ENCODE measurements at places on chromosomes 3 and 15.
A peak's percentile ranks its signal among the peaks of the same experiment; 100 is the strongest.

DNA sequence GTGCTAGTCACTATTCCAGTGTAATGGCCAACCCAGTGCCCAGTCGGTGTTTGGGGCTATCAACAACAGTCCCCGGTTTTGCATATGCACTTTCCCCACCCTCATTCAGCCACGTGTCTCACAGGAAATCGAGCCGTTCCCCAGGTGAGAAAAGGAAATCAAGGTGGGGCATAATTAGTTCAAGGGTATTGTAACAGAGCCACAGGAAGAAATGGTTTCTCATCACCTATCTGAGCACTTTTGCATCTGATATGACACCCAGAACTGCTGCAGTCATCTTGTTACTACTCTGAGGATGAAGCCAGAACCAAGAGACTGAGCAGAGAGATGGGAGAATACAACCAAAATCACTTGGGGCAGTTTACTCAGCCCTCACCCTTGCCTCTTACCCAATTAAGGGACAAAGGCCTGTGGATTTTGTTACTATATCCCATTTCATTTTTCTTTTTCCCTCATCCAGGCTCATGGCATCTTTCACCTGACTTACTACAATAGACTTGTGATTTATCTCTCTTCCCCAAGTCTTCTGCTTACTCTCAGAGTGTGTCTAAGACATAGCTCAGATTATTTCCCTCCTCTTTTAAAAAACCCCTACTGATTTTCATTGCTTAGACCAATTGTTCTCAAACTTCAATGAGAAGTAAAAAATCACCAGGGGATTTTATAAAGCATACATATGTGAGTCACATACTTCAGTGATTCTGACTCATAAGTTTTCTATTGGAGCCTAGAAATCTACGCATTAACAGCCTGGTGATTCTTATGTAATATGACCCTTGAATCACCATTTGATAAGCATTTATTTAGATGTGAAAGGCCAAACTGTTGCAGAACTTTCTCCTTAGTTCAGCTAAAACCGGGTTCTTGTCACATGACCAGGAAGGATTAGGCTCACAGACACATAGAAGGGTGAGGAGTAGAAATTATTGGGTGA lies 40.5 kb downstream of the TRAT1 start:
- DNase-seq, result no peak

GRCh38 chr3:120850381-120851295 lies 57.4 kb upstream of the STXBP5L start:
- no peak for DNase-seq

DNA sequence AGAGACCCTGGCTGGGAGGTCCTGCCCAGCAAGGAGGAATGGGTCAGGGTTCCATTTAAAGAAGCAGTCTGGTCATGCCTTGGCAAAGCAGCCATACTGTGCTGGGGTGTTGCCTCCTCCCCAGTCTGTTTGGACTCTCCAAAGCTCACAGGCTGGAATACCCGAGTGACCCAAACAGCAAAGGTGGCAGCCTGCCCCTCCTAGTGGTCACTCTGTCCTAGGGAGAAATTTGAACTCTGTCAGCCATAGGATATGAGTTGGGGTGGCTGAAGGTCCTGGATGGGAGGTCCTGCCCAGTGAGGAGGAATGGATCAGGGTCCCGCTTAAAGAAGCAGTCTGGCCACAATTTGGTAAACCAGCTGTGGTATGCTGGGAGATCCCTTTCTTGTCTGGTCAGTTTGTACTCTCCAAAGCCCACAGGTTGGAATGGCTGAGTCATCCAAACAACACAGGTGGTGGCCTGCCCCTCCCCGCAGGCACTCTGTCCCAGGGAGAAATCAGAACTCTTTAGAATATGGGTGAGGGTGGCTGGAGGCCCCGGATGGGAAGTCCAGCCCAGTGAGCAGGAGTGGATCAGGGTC lies 45.0 kb downstream of the CCR1 start:
- DNase-seq, result no peak

GRCh38 chr3:19888428-19889152 lies 45.4 kb downstream of the EFHB start:
- DNase-seq, result no peak

- DNase-seq, result no peak
Observed at GRCh38 chr15:69289342-69290146, 9.2 kb upstream of the PAQR5 start.

GRCh38 chr3:197406266-197406665 lies 107.9 kb upstream of the DLG1 start:
- no peak for DNase-seq

DNA sequence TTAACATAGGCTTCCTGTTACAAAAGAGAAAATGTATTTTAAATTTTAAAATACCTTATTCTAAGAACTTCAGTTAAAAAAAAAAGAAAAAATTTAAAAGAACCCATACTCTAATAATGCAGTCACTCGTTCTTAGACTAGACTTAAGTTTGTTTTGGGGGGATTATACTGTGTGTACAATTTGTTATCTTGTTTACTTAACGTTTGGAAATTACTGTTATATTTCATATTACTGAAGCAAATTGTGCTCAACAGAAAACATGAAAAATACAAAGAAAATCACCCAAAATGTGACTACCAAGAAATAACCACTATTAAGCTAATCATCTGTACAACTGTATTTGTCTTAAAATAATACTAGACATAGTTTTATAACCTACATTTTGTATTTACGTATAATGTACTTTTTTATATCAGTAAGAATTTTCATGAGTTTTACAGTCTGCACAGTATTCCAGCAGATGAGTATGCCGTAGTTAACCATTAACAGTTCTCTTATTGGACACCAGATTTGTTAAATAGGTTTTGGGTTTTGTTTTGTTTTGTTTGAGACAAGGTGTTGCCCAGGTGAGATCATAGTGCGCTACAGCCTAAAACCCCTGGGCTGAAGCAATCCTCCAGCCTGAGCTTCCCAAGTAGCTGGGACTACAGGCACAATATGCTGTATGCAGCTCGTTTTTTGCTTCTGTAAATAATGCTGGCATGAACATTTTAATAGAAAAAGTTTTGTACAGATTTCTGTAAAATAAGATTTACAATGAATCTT lies 88.8 kb upstream of the CHD2 start:
- DNase-seq, result no peak

DNA sequence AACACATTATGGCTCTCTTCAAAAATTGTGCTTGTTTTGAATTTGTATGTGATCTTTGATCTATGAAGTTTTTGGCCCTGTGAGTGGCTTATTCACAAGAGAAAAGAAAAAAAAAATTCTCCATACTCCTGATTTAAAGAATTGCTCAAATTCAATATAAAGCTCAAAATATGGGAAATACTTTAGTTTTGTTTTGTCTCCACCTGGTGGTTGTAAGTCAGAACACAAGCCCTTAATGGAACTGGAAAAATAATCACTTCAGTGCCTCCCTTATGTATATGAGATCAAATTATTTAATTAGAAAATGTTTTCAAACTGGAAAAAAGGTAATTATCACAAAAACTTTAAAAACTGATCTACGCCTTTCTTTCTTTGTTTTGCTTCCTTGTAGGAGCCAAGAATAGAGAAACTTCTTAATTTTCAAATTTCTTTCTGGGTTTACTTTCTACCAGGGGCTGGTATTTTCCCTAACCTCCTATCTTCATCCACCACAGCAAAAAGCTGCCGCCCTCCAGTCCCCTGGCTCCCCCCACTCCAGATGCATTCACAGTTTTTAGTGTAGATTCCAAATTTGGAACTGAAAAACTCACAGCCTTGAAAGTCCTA lies 50.6 kb downstream of the SERP1 start:
- peak; percentile 8 for DNase-seq

- no peak for DNase-seq
Observed at GRCh38 chr3:12981306-12982275, 91.6 kb downstream of the IQSEC1 start.

GRCh38 chr15:89098281-89098680 lies 10.0 kb downstream of the ABHD2 start:
- no peak for DNase-seq

DNA sequence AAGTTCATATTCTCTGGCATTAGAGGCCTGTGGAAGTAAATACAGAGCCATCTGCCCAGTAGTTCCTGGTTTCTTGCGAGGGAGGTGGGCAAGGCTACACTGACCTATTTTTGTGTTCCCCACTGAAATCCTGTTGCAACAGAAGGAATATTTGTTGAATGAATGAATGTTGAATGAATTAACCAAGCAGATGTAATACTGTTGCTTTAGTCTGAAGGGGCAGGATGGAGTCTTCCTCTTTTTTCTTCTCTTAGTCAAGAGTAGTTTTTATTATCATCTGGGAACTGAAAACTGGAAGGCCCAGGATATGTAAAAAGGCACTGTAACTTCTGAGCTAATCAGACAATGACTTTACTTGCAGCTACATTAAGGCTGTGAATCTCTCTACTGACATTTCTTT lies 17.1 kb downstream of the BLOC1S6 start:
- no peak for DNase-seq

- no peak for DNase-seq
Observed at GRCh38 chr3:65343026-65343425, 655.2 kb upstream of the ADAMTS9 start.

DNA sequence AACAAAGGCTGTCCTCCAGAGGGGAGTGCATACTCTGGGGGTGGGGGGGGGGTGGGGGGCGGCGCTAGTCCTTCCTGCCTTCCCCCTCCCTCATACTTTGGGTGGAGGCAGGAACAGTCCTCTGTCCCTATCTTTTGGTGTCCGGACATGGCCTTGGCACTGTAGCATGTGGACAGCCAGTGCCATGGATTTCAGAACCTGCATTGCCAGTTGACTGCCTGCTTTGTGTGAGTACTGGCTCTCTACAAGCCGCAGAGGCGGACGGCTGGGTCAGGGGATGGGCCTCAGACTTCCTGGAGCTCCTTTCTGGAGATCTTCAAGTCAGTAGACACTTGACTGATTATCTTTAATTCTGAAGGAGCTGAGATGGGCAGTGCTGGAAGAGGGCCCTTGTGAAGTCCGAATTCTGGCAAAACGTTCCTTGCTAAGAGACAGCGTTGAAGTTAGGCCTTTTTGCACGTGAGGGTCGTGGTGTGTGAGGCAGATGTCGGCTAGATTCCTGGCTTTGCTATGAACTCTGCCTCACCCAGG lies 2.5 kb downstream of the CLDN11 start:
- DNase-seq, result no peak

- no peak for DNase-seq
Observed at GRCh38 chr3:17686613-17687012, 55.8 kb downstream of the TBC1D5 start.

GRCh38 chr3:29286478-29287240 lies 5.8 kb downstream of the RBMS3 start:
- DNase-seq, result no peak

- no peak for DNase-seq
Observed at GRCh38 chr3:94210256-94210655, 147.4 kb downstream of the NSUN3 start.

GRCh38 chr3:197499427-197499826 lies 56.3 kb downstream of the BDH1 start:
- DNase-seq, result no peak

GRCh38 chr3:194107107-194107506 lies 28.8 kb upstream of the HES1 start:
- no peak for DNase-seq

DNA sequence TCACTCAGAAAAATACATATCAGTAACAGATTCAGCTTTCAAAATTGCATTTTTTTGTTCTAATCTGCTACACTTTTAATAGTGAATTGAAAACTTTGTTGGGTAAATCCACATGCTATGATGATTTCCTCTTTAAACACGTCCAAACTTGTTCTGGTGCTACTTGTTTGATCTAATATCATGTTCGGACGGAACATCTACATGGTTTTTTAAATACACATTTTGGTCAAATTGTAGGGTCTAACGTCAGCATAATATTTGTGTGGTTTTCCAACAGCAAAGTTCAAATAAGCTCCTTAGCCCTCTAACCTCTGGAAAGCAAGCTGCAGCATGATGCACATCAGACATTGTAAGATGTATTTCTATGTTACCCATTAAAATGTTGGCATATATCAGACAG lies 98.5 kb upstream of the OSTN start:
- no peak for DNase-seq

DNA sequence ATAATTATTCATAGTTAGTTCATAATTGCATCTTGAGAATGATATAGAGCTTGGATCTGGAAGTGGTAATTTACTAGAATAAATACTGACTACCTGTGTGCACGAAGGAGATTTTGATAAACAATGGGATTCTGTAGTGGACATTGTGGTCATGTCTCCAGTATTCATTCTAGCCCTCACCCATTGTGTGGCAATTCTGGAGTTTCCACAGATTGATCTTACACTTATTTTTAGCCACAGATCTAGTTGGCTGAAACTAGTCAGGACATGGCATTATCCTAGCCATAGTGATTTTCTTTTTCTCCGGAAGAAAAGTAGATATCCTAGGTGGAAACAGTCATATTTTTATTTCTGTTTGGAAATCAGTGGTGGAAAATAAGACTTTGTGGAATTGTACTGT lies 833.1 kb downstream of the NAALADL2 start:
- DNase-seq, result no peak

DNA sequence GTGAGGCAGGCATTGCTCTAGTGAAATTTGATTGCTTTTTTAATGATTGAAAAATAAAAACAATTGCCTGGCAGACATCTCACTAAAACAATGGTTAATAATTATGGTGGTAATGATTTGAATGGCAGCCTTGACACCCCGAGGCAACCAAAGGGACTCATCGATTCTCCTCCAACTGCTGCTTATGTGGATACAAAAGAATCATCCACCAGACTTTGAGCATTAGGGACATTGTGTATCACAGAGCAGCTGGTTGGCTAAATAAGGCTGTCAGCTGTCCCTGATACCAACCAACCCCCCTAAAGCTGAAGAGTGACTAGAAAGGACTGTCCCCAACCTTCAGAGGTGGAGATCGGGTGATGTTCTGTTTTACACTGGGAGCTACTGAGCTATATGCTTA lies 1.7 kb upstream of the CD47 start:
- no peak for DNase-seq

DNA sequence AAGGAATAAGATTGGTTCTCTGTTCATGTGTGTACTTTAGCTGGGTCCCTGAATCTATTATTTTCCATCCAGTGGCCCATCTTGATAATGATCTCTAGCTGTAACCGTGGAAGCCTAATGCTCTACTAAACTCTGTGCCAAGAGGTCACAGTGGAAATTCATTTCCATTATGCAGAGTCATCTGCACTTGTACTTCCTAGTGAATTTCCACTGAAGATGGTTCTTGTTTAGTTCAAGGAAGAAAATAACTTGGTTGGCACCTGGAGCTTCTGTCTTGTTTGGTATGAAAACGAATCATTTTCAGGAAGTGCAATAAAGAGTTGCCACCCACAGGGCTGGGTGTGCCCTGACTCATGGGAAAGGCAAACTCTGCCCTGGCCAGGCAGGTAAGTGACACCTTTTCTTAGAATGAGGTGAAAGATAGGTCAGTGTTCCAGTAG lies 10.3 kb downstream of the LPP start:
- no peak for DNase-seq

- DNase-seq, result no peak
Observed at GRCh38 chr3:71931922-71932321, 147.0 kb upstream of the PROK2 start.

DNA sequence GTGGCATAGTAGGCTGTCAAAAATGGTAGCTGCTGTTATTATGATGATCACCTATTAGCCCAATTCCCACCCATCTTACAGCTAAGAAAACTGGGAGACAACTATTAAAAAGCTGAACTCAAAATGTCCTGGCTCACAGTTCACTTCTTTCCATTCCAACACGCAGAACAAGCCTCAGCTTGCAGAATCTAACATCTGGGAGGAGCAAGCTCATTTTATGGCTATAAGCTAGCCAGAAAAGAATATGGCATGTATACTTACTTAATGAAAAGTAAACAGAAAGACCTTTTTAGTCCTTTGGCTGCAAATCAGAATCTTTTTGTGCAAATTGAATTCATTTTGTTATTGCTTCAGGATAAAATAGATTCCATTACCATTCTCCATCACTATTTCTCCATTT lies 34.8 kb upstream of the CFAP20DC start:
- DNase-seq, result no peak

GRCh38 chr3:81624756-81625155 lies 136.7 kb downstream of the GBE1 start:
- no peak for DNase-seq

Data from stimulated activated CD4-positive, alpha-beta T cell treated with anti-CD3 and anti-CD28 coated beads, Interleukin-1b, Interleukin-23, amount 100 ng/mL, for 4 hours (primary cell).